ENCODE measurements at places on chromosomes 6 and 20.

- DNase-seq = no peak
These were observed 21.8 kb upstream of the LRRN4 start for GRCh38 chr20:6075428-6076219.

GRCh38 chr6:166903027-166903426, 53.3 kb downstream of the RNASET2 start:
- DNase-seq = no peak

GRCh38 chr6:73364549-73364948, 2.1 kb downstream of the KHDC3L start:
- DNase-seq = no peak

DNA sequence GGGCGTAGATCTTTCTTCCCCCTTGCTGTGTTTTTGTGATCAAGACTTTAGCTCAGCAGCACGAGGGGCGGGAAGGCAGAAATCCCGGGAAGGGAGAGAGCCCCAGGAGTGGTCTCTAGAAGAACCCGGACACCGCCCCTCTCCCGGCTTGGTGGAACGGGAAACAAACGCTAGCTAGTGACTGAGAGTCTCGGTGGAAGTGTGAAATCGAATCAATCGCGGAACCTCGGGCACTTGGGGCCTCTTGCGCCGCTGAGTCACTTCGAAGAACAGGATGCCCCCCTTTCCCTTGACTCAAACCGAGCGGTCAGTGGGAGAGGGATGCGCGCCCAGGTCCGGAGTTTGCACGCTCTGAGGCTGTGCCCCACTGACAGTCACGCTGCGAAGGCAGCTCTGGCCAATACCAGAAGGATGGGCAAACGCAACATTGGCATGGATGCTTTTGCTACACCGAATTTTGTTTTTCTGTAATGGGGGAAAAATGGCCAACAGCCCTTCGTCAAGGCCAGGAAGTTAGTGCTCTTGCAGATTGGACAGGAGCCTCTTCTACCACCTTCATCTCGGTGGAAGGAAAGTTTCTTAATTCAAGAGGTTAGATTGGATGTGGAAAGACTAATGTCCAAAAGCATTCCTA, 1.6 kb upstream of the OLIG3 start:
- DNase-seq = no peak

- peak; percentile 89 for DNase-seq
These were observed 36.2 kb downstream of the GNAS start for GRCh38 chr20:58888521-58889333.

DNA sequence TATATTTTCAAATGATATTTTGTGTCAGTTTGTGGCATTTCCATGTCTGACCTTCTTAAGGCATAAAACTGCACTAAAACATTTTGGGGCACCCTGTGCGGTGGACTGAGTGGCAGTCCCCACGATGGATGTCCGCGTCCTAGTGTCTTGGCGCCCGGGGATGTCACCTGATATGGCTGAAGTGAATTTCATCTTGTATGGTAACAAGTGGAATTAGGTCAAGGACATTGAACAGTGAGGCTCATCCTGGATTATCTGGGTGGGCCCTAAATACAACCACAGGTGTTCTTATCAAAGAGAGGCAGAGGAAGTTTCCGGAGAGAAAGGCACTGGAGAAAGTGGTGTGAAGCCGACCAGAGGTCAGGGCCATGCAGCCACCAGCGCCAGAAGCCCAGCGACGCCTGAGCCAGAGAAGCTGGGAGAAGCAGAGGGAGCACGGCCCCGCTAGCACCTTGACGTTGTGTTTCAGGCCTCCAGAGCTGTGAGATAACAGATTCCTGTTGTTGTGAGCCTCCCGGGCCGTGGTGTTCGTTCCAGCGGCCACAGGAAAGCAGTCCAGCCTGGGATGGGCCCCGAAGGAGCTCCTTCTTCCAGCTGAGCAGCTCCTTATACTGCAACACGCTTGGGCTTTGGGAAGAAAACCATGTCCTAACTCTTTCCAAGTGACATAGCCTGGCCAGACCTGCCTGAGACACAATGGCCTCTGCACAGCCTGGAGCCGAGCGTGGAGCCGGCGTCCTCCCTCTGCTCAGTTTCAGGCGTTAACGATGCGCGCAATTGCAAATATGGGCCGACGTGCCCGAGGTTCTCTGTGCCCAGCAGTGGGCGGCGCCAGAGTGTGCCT, 22.5 kb downstream of the THBS2 start:
- no peak for DNase-seq

- no peak for DNase-seq
These were observed 711 bp upstream of the SIRT5 start for GRCh38 chr6:13573669-13574110.

GRCh38 chr6:80480421-80481157, 374.1 kb downstream of the BCKDHB start:
- no peak for DNase-seq

DNA sequence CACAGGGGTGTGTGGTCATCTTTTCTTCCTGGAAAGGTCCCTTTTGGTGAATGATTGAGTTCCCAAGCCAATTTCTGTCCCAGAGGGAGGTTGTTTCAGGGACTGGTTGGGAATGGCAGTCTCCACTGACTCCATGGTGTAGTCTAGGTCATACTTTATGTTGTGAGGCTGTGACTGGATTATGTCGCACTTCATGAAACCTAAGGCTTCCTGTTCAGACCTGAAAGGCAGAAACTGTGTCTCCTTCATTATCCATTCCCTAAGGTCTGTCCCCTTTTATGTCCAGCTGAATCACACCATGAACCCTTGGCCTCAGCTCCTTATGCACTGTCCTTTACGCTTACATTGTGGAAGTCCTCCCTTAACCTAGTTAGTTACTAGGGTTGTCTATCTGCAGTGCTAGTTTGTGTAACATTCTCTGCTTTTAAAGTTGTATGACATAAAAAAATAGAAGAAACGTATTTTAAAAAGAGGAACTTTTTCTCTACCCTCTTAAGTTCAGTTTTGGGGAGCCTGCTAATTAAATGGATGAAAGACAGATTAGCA, 191.3 kb downstream of the JARID2 start:
- DNase-seq = no peak

DNA sequence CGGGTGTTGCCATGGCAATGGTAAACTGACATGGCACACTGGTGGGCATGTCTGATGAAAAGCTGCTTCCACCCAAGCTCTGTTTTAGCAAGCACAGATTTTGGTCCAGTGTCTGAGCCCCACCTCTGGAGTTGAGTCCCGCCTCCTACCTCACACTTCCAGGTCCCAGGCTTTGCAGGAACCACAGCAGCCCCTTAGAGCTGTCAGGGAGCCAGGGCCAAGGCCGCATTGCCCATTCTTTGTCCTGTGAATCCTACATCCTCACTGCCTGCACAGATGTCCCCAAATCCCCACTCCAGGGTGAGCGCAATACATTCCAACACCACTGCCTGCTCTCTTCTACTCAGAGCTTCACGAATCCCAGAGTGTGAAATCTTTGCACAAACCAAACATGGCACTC, 292.2 kb downstream of the PREX1 start:
- DNase-seq = no peak

GRCh38 chr20:23325107-23325506, 25.5 kb upstream of the NXT1 start:
- DNase-seq = no peak

- DNase-seq = no peak
These were observed 56.3 kb downstream of the TSHZ2 start for GRCh38 chr20:53028337-53029007.

- no peak for DNase-seq
These were observed 112.2 kb downstream of the IRF4 start for GRCh38 chr6:503610-504362.

DNA sequence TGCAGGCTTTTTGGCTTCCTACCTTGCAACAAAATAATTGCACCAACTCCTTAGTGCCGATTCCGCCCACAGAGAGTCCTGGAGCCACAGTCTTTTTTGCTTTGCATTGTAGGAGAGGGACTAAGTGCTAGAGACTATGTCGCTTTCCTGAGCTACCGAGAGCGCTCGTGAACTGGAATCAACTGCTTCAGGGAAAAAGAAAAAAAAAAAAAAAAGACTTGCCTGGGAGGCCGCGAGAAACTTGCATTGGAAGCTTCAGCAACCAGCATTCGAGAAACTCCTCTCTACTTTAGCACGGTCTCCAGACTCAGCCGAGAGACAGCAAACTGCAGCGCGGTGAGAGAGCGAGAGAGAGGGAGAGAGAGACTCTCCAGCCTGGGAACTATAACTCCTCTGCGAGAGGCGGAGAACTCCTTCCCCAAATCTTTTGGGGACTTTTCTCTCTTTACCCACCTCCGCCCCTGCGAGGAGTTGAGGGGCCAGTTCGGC, 420 bp downstream of the SOX4 start:
- DNase-seq = no peak

DNA sequence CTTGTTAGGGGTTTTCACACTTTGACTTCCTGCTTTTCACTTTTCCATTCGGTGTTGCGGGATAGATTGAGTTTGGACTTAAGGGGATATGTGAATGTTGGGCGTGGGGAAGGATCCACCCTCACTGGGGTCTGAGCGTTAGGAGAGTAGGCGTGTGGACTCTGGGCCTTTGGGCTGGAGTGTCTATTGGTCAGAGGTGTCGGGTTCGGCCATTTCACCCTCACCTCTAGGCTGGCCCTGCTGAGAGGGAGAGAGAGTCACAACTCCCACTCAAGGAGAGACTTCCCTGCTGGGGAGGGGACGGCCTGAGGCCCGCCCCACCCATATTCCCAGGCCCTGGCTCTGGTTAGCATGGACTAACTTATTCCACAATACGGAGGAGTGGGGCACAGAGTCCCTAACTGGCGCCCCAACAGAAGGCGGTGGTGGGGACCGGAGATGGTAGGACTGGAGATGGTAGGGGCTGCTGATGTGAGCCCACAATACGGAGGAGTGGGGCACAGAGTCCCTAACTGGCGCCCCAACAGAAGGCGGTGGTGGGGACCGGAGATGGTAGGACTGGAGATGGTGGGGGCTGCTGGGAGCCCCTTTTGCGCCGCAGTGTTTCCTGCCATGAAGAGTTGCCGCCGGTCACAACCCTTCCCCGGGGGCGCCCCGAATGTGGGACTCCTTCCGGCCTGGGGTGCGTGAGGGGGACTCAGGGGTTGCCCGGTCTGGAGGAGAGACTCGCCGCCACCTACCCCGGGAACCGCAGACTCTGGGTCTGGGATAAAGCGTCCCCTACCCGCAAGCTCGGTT, 1.4 kb upstream of the PTPRA start:
- DNase-seq = no peak

DNA sequence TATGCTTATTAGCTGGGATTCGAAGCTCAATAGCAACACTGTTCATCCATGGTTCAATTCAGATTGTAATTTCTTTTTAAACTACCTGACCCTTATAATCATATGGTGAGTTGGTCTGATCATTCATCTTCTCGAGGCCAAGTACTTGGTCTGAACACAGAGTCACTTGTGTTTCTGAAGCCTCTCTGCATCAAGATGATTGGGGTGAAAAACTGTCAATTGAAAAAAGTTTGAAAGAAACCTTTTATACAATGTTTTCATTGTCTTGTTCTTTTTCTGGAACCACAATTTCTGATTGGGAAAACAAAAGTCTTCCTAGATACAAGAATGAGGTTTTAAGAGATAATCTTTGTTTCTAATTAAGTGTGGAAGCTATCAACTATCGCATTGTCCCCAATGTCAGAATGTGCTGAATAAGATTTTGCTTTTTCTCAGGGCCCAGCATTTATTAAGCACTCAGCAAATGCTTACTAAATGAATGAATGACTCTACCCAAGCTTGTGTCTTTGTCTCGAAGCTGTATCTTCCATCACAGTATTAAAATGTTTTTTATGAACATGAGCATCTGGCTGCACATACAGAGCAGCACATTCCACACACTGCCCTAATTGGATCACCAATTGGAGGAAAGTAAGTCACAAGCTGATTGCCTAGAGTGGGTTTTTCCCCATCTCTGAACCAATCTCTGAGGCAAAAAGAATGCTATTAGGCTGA, 45.0 kb upstream of the MOXD1 start:
- no peak for DNase-seq

- no peak for DNase-seq
These were observed 669.2 kb downstream of the PRKN start for GRCh38 chr6:162058281-162058875.

DNA sequence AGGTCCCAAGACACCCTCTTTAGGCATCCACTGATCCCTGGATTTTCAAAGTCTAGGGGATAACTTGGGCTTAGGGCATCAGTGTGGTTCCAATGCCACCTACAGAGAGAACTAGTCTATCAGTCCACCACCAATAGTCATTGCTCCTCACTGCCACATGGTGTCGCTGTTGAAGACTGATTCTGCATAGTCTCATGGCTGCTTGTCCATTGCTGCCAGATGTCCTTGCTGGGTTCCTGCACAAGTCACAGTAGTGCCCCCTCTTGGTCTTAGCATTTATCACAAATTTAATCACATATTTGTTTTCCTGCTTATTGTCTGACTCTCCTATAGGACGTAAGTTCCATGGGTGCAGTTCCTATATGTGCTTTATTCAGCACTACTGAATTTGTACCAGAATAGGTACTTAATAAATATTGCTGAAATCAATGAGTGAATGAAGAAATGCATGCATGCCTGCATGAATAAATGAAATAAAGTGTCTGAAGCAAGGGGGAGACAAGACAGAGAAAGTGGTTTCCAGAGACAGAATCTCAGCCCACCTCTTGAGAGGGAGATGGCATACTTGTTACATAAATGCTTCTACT, 45.9 kb upstream of the RALY start:
- peak; percentile 33 for DNase-seq

- DNase-seq = no peak
These were observed 4.1 kb upstream of the MYT1 start for GRCh38 chr20:64160118-64160517.

DNA sequence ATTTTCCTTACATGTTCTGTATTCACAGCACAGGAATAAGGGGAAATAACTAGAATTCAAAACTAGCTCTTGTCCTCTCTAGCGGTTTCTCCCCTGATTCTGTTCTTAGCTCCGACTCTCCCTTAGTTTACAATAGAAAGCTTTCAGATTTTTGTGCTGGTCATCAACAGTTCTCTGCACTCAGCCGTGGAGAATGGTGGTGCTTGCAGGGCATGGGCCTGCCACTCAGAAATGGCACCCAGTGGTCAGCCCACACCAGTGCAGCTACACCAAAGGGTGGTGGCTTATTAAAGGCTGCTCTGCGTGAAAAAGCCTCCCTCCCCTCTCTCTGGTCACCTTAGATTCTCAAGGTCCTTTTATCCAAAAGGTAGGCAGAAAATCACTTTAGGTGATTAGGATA, 123.5 kb downstream of the SASH1 start:
- no peak for DNase-seq

DNA sequence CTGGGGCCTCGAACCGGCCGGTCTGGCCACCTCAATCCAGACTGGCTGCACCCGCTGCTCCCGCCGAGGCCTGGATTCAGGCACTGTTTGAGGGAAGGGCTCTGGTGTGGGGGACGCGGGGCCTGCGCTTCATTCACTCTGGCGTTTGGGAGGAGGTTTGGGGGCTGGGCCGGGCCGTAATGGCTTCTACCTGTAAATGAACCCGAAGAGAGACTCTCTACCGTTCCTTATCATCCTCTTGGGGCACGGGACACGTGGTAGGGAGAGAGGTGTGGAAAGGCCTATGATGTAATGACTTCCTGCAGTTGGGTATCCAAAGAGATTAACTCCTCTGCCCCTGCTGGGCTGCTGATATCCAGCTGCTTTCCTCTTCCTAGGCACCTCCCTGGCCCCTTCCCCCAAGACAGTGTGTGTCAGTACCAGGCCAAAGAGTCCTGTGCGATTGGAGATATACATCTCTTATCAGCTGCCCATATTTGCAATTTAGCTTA, 1.8 kb downstream of the FOXO3 start:
- no peak for DNase-seq
